CD4-positive, CD25-positive, alpha-beta regulatory T cell (primary cell): ENCODE measurements at places on chromosomes 13 and 19. TPM values are rescaled to one million over a fixed set of nuclear protein-coding genes. Genes with fewer than 3 reads are reported as not detected.

GRCh38 chr13:82294226-82294625 is 1588.0 kb downstream of the SLITRK1 start:
- no peak for DNase-seq
- H3K4me3 ChIP-seq: no peak overlapping the region
- H3K36me3 ChIP-seq: no peaks in the 10 kb centered on the region

MYO16 gene
- total RNA-seq: 0.74 TPM

BRSK1 gene
- 1.5 TPM for total RNA-seq

ZNF665 gene
- 1.9 TPM for total RNA-seq

ZNF583 gene
- 2.2 TPM for total RNA-seq

ODAD3 gene
- not detected for total RNA-seq

DNA sequence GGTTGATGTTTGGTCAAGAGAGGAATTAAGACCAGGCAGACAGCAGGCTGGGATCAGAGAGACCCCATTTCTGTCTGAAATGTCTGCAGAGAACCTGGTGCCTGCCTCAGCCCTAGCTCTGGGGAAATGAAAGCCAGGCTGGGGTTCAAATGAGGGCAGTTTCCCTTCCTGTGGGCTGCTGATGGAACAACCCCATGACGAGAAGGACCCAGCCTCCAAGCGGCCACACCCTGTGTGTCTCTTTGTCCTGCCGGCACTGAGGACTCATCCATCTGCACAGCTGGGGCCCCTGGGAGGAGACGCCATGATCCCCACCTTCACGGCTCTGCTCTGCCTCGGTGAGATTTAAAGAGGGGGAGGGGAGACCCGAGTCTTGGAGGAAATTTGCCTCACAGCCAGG is at the start of gene LILRB4:
TSS of gene LILRB4 (plus strand) at position 256 of the 400 bp plus-strand sequence. CDS start at position 305, 49 bp downstream.
- no peaks in the 10 kb centered on the region for H3K36me3 ChIP-seq
- no peak for DNase-seq
- no peaks in the 10 kb centered on the region for H3K27me3 ChIP-seq
